ENCODE measurements at places on chromosomes 4 and X.

DNA sequence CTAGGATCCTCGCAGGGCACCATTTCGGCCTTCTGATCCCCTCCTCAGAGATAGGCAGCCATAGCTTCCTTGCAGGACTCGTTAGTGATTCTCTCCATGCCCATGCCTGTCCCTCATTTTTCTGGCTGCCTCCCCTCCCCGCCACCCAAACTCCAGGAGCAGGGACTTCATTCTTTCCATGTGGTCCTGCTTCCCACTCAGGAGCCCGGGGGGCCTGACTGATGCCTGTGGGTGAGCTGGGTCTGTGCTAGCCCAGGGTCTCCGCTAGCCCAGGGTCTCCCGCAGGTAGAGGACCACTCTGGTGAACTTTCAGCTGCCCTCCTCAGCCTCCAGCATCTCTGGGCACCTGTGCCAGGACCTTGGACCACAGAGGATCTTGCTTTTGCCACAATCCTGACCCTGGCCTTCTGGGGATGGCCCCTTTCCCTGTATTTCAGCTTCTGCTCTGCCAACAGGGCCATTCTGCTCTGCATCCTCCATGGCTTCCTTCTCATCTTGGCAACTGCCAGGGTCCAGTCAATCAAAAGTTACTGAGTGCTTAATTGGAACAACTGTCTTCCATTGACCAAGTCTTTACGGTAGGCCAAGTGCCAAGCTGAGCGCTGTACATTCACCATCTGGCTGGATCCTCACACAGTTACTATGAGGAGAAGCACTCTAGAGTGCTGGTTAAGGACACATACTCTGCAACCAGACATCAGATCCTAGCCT lies 152.2 kb downstream of the EFNB1 start:
- no peak for DNase-seq

DNA sequence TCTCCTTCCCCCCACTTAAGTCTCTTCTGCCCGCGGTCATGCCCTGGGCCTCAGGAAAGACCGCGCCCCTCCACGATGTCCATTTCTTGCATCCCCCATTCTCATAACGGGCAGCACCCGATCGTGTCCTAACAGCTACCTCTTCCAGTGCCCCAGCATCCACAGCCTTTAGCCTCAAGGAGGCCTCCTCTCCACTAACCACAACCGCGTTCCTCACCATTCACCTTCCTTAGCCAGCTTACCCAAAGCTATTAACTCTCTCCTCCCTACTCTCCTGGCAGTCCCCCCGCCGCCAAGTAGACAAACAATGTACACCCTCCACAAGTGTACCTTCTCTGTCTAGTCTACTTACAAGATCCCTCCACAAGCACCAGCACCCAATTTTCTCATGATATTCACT lies 58.6 kb upstream of the PAGE5 start:
- no peak for DNase-seq

DNA sequence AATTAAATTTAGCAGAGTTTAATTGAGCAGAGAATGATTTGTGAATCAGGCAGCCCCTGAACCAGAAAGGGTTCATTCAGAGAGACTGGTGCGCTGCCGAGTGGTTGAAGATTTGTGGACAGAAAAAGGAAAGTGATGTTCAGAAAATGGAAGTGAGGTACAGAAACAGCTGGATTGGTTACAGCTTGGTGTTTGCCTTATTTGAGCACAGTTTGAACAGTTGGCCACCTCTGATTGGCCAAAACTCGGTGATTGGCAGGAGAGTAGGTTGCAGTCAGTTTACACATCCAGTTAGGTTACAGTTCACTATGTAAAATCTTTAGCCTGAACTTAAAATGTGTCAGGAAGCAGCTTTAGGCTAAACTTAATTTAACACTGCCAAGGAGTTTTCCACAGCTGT lies 14.9 kb downstream of the MID1IP1 start:
- no peak for DNase-seq

DNA sequence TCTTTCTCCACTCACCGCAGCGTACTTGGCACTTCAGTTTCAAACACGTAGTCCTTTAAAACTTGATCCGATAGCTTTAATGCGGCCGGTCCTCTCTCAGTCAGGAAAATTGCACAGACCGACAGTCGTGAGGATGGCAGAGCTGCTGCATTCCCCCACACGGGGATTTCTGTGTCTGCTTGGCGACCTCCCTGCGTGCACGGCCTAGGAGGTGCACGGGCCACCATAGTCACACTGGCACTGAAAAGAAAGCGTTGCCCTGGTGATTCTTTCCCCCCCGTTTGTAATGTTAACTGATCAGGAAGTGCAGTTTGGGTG lies 10.3 kb downstream of the AKAP17A start:
- DNase-seq = no peak

Data from stimulated activated CD4-positive, alpha-beta T cell treated with anti-CD3 and anti-CD28 coated beads, TNF-alpha, amount 100 ng/mL, for 4 hours (primary cell).